ENCODE measurements at places on chromosomes 3 and 15. TPM values are rescaled to one million over a fixed set of nuclear protein-coding genes. Genes with fewer than 3 reads are reported as not detected.

The IGDCC3 gene
- 11.6 TPM for polyA plus RNA-seq

The PLA2G4B gene
- polyA plus RNA-seq = 12.7 TPM

The KNG1 gene
- not detected for polyA plus RNA-seq

The NDN gene
- polyA plus RNA-seq = 83.9 TPM

The SLC9A9 gene
- polyA plus RNA-seq = 13.6 TPM

The TRAIP gene
- polyA plus RNA-seq = 12.6 TPM

The TRH gene
- 0.60 TPM for polyA plus RNA-seq

The MYL3 gene
- 11.4 TPM for polyA plus RNA-seq

The ISLR gene
- polyA plus RNA-seq = 45.2 TPM

The CHP1 gene
- 66.5 TPM for polyA plus RNA-seq

The VEPH1 gene
- 43.5 TPM for polyA plus RNA-seq
